ENCODE measurements at places on chromosomes 12 and 14. TPM values are rescaled to one million over a fixed set of nuclear protein-coding genes. Genes with fewer than 3 reads are reported as not detected.
A peak's percentile ranks its signal among the peaks of the same experiment; 100 is the strongest.

Gene TAS2R46
- total RNA-seq: 0.27 TPM

GRCh38 chr12:27333403-27334009 lies 870 bp downstream of the BMAL2 start:
- DNase-seq: peak; percentile 63

Gene FOXM1
- total RNA-seq: 74.6 TPM

Gene NAV3
- not detected for total RNA-seq

DNA sequence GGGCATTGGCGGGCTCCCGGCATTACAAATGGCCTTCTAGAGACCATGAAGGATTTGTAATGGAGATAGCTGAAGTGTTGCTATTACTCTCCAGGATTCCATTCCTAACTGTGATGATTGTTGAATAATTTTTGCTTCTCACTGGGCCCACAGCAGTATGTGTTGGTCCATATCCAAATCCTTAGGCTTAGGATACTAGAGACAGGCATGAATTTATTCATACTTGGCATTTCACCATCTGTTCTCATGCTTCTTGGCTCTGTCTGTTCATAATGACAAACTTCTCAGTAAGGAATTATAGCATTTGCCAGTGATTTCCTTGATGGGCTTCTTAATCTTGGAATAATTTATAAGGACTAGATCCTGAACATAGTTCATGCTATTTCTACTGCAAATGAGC lies 832.9 kb downstream of the C12orf50 start:
- DNase-seq: no peak

Gene GLIPR1
- 1.3 TPM for total RNA-seq

Gene KRT77
- total RNA-seq: not detected

DNA sequence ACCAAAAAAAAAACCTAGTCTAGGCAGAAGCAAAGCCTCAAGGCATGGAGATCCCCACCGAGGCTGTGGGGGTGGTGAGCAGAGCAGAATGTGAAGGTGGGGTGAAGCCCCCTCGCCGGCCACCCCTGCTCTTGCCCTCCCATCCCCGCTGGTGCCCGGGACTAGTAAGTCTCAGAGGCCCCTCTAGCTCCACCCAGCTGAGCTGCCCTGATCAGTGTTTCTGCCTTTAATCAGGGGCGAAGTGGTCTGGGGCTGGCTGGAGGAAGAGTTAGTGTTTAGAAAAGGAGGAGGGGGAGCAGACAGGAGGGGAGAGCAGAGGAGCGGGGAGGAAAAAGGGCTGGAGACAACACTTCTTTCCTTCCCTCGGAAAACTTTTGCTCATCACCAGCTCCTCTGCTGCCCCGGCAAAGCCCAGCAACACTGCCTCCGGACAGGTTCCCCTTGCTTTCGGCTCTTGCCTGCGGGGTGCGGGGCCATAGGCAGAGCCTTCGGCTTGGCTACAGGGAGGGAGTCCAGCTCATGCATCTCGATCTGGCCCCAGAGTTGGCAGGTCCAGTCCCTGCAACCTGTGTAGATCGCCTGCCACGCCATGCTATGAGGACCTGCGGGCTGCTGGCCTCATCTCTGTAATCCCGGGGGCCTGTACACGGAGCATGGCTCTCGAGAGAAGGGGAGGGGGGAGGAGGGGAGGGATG lies 3.4 kb upstream of the DLK1 start:
- DNase-seq: no peak

DNA sequence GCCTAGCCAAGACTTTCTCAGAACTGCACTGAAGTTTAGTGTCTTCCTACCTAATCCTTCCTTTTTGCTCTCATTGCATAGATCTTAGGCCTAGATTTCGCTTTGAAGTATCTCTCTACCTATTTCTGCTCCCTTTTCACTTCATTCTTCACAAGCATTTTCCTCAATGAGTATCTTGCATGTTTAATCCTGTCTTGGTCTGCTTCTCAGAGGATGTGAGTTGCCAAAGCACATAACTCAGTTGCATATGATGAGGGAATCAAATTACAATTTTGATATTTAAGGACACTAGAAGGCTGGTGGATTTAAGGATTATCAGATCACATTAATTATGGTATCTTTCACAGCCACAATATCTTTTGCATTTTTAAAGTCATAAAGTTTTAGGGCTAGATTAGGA lies 195.5 kb upstream of the DAAM1 start:
- no peak for DNase-seq

GRCh38 chr12:51188359-51189051 lies 15.6 kb upstream of the TFCP2 start:
- no peak for DNase-seq

Gene EML5
- total RNA-seq: 3.7 TPM

Gene OR9K2
- total RNA-seq: not detected

- DNase-seq: no peak
These were observed 6.5 kb downstream of the MLH3 start for GRCh38 chr14:75044752-75045151.

DNA sequence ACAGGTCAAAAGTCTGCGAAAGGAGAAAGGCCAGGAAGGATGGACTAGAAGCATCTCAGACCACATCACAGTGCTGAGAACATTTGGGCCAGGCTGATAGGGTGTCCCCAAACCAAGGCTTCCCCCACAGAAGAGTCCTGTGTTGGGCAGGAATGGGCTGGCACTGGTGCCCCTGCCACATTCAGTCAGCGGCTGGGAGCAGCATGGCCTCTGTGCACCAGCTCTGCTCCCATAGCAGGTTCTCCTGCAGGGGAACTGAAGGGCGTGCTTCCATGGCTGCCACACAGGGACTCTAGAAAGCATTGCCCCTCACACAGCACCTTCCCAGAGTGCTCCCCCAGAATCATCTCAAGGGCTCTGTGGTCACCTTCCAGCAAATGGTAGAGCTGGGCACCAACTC lies 17.5 kb downstream of the EVL start:
- DNase-seq: peak; percentile 22

GRCh38 chr14:64026600-64026999 lies 173.8 kb downstream of the SYNE2 start:
- DNase-seq: no peak

Gene FAM186B
- not detected for total RNA-seq

Measured in activated naive CD4-positive, alpha-beta T cell treated with anti-CD3 and anti-CD28 coated beads for 36 hours (primary cell).